ENCODE measurements at places on chromosomes 11 and 22.
A peak's percentile ranks its signal among the peaks of the same experiment; 100 is the strongest.

GRCh38 chr11:130381317-130381716 lies 47.1 kb downstream of the ADAMTS8 start:
- no peak for DNase-seq

GRCh38 chr22:32531228-32531627 lies 56.6 kb downstream of the FBXO7 start:
- no peak for DNase-seq

GRCh38 chr22:40791241-40791640 lies 27.9 kb downstream of the SLC25A17 start:
- DNase-seq, result no peak

- DNase-seq, result no peak
These were observed 37.6 kb downstream of the RIBC2 start for GRCh38 chr22:45450921-45451651.

GRCh38 chr11:95245038-95245437 lies 14.0 kb upstream of the SESN3 start:
- peak; percentile 17 for DNase-seq

GRCh38 chr11:1837171-1838076 lies 1.4 kb upstream of the TNNI2 start:
- DNase-seq, result peak; percentile 79
